Astrocyte (in vitro differentiated cells and primary cell): ENCODE measurements at places on chromosomes 13 and 19. TPM values are rescaled to one million over a fixed set of nuclear protein-coding genes. Genes with fewer than 3 reads are reported as not detected.

GRCh38 chr13:43546816-43547215 lies 240.0 kb downstream of the ENOX1 start:
- no peak for DNase-seq

Gene ZNF208
- 0.05 TPM in 1 of 2 replicates, not detected in the other for total RNA-seq

Gene UNC13A
- total RNA-seq: 1.2 and 1.4 TPM in 2 replicates

DNA sequence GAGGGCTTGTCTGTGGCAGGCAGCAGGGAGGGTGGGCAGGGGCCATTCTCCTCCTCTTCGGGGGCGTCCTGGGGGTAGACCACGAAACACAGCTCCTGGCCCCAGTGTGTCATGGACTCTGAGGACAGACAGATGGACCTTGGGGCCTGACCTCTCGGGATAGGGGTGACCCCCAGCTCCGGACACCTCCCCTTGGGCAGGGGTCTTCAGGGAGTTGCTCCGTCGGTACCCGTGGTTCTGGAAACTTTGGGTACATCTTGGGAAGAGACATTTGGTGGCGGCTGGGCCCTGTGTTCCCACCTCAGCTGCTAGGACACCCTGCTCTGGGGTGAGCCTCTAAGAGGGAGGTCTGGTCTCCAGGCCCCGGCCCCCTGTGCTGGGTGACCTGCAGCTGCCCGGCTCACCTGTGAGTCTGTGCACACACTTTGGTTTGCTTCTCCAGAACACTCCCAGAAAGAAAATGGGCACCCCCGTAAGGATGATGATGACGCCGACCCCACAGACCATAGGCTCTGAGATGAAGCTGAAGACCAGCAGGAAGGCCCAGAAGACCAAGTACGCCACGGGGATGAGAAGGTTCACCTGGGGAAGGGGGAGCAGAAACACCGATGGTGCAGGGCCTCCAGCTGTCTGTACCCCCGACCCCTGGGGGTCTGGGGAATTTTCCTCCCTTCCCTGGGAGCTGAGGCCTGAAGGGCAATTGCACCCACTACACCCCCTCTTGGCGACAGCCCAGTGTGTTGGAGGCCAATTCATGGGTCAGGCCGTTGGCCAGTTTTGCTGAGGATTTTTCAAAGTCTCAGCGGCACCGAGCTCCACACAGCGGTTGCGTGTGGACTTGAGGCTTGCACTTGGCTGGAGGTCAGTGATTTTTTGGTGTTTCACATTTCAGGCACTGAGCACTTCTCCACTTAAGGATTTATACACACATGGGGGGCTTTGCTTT lies 15.0 kb downstream of the LRP3 start:
- no peak for DNase-seq

GRCh38 chr19:45613926-45614725 lies 12.1 kb upstream of the GPR4 start:
- DNase-seq: peak; percentile 86

- peak; percentile 71 for DNase-seq
Observed at GRCh38 chr19:40335855-40336600, 12.2 kb downstream of the C19orf47 start.

DNA sequence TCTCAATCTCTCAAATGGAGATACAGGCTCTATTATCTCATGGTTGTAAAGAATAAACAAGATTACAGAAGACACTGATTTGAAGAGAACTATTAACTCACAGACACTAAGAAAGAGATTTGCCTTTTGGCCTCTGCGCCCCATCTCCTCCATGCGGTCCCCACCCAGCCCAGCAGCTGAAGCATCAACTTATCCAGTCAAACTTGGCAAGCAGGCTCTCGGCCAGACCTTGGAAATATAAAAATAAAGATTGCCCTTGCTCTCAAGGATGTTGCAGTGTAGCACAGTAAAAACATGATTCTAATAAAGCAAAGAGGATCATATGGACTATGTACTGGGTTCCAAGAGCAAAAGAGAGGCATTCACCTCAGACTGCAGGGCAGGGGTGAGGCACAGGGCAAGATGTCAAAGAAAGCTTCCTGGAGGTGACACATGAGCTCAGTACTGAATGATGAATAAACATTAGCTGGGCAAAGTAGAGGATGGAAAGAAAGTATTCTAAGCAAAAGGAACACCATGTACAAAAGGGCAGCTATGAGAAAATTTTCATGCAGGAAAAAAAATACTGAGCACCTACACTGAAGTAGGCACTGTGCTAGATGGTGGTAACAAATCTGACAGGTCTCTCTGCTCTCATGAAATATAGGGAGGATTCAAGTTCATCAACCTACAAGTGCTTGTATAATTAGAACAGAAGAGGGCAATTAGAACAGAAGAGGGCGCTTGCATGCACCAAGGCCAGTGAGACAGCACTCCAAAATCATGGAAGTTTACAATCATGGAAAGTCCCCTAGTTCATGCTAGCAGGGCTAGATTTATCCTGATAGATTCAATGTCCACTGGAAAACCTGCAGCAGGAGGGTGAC lies 85.0 kb downstream of the SACS start:
- no peak for DNase-seq

- peak; percentile 76 for DNase-seq
Observed at GRCh38 chr13:43284162-43284561, 260.8 kb downstream of the DNAJC15 start.
